Mesangial cell (primary cell): ENCODE measurements at places on chromosomes 2 and 18. TPM values are rescaled to one million over a fixed set of nuclear protein-coding genes. Genes with fewer than 3 reads are reported as not detected.

The SCN9A gene
- 1.8 and 11.0 TPM in 2 replicates for total RNA-seq

The CCDC85A gene
- 0.63 and 0.81 TPM in 2 replicates for total RNA-seq

The PID1 gene
- 1.1 and 3.4 TPM in 2 replicates for total RNA-seq

The LONRF2 gene
- total RNA-seq = 0.49 and 1.9 TPM in 2 replicates

The B3GNT7 gene
- 7.0 and 9.9 TPM in 2 replicates for total RNA-seq
